ENCODE measurements at places on chromosomes 11 and 22. TPM values are rescaled to one million over a fixed set of nuclear protein-coding genes. Genes with fewer than 3 reads are reported as not detected.

IL10RA gene
- total RNA-seq: 11.7 TPM

MS4A3 gene
- total RNA-seq: not detected

MMP8 gene
- 0.31 TPM for total RNA-seq

LMO1 gene
- 1.7 TPM for total RNA-seq

ZDHHC13 gene
- 12.0 TPM for total RNA-seq

Data from dorsolateral prefrontal cortex (tissue), 122 donors.